Activated T-cell treated with anti-CD3 and anti-CD28 coated beads, Interleukin-2, amount 50 U/mL, for 72 hours (primary cell): ENCODE measurements at places on chromosomes 1 and 21.

- DNase-seq, result no peak
These were observed 85.7 kb downstream of the ATP1A1 start for GRCh38 chr1:116458695-116459094.

DNA sequence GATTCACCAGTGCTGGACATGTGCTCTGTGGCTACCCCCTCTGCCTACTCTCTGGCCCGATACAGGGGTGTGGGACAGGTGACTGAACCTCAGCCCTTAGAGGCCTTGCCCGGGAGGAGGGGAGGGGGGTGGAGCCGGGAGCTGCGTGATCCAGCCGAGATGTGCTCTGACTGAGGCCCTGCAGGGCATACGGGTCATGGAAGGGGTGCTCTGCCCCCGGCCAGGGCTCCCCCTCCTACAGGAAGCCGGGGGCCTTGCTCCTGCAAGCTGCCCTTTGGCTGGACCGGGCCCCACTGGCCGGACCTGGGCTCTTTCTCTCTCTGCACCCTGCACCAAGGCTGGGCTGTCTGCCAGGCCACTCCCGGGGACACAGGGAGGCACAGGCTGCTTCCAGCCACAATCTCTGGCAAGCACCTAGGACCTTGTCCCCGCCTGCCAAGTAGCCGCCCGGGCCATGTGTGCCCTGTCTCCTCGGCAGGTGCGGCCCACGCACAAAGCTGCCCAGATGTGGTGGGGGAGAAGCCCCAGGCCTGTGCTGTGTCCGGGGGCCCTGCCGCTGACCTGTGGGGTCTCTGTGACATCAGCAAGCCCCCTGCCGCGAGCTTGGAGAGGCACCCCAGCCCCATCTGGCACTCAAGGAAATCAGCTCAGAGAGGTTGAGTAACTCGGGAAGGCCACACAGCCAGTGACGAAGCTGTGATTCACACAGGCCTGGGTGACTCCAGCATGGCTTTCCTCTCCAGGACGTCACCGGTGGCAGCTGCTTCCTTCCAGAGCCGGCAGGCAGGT, 1.5 kb downstream of the SCNN1D start:
- DNase-seq, result no peak

GRCh38 chr1:208781391-208782045, 537.3 kb upstream of the PLXNA2 start:
- DNase-seq, result no peak

DNA sequence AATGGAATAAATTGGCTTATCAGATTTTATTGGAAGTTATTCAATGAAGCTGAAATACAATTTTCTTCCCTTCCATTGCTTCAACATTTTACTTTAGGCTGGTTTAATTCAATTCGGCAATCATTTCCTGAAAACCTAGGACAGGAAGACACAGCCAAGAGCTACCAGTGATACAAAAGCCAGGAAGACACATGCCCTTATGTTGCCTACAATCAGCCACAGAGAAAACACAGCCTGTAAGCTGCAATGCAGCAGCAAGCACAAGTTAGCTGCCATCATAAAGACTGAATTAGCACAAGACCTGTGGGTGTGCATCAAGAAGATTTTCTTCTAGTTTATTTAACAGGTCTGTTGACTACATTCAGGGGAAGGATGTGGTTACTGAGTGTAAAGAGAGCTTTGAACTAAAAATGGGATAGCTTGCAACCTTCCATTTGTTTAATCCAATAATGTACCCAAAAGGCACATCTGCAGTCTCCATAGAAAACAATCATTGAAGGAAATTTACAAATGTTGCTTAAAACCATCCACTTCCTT, 193.8 kb downstream of the KCNH1 start:
- DNase-seq, result no peak

DNA sequence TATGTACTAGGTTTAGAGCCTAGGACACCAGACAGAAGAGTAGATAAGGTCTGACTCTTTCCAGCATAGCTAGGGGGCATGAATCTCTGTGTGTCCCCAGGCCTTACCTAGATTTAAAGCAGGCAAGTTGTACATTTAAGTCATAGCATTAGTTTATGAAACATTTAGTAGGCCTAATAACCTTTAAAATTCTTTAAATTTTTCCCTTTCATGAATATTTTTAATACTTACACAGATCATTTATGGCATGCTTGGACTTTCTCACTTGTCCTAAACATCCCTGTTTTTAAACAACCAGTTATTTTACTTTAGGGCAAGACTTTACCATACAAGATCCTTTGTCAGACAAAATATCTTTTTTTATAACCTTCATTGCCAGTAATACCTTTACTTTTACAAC, 258.4 kb upstream of the ZRANB2 start:
- DNase-seq, result no peak

- no peak for DNase-seq
These were observed 5.7 kb downstream of the AHDC1 start for GRCh38 chr1:27598295-27598687.

DNA sequence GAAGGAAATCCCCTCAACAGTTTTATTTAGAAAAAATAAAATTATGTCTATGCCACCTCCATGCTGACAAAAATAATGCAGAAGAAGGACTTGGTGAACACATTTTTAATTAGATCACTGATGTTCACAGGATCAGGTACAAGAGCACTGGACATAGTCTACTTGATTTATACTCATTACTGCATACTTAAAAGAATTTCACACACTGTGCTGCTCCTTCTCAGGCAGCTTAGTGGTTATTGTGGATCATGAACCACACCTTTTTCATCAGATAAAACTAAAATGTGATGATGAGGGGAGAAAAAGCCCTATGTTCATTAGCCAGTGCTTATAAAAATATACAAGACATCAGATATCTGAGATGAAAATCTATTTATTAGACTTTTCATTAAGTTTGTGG, 103.3 kb upstream of the DPH5 start:
- DNase-seq, result no peak

DNA sequence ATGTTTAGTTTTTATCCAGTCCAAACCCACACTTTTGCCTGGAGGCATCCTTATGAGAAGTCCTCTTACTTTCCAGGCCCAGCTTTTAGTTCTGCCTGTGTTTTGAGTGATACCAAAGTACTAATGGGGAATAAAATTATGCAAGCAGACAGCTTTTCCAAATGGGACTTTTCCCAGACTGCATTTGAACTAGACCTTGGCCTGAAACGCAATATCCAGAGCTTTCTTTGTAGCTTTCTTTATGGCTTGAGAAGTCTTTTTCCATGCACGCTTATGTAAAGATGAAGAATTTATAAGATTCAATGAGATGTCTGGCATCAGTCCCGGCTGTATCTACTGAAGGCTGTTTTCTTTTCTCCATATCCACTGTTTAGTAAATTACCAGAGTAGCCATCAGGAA, 236.6 kb upstream of the RAB4A start:
- no peak for DNase-seq
